ENCODE measurements at places on chromosomes 6 and 20.

DNA sequence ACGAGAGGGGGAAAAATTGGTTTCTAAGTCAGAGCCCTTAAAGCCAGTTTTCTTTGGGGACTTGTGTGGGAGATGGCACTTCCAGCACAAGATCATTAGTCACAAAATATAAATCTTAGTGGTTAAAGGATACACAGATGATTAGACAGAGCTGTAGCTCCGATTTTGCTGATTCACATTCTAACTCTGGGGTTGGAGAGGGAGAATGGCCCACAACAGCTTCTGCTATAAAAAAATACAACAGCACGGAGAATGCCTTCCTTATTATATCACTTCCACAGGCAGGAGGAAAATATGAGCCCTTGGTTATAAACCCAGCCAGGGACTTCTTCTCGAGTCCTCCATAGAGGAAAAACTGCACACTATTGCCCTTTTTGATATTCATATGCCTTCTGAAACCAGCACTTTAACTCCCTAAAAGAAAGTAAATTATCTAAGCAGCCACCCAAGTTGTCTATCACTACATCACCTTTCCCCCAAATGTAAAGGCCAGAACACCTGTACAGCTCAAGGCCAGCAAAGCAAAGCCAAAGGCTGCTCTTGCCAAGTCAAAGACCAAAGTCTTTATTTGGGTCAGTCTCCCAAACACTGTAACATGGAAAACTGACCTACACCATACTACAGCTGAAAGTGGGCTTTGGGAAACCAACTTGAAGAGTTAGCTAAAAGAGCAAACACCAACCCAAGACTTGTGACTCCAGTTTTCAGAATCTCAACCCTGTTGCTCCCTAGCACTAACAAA lies 10.4 kb downstream of the MRPL14 start:
- no peak for DNase-seq

DNA sequence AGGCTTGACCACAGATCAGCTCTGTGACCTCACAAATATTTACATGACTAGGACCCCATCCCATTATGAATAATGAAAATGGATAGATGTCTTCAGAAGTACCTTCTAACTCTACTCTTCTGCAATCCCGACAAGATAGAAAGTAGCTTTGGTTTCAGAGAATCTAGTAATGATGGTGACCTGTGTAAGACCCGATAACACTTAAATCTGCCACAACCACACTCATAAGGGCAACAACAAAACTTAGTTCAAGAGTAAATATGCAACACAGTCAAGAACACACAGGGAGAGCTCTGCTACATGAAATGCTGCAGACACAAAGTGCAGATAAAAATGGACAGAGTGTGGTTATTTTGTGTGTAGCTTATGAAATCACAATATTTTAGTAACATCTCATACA lies 9.6 kb downstream of the CHD6 start:
- no peak for DNase-seq

DNA sequence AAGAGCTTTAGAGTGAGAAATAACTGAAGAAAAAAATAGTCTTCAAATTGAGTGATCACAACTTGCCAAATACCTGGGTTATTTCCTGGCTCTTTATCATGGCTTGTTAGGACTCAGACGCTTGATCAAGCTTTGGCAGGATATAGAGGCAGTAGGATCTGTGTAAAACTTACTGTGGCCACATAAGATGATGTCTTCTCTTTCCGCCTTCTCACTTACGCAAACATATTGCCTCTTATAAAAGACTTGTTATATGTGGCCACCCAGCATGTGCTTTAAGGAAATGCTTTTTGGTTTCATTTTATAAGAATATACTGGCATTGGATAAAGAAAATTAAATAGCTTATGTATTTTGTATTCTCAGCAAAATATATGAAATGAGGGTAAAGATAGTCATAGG lies 101.8 kb upstream of the AKIRIN2 start:
- no peak for DNase-seq

DNA sequence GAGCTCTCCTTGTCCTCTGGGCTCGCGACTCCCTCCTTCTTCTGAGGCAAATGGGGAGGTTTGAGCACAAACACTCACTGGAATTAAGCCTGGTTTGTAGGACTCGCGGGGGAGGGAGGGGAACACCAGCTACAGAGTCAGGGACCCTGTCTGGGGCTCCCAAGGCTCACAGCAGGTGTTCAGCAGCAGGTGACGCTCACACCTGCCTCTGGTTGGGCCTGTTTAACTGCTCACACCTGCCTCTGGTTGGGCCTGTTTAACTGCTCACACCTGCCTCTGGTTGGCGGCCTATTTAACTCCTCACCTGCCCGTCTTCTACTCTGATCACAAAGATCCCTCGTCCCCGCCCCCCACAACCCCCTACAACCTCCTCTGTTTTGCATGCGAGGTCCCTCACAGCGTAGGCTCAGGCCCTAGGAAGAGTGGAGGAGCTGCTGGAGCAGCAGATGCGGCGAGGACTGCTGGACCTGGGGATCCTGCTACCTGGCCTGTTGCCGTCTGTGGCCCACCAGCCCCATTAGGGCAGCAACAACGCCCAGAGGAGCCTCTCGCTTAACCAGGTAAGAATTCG lies 181.9 kb downstream of the ERMARD start:
- no peak for DNase-seq

- DNase-seq = no peak
Observed at GRCh38 chr20:15634102-15634501, 939.1 kb downstream of the KIF16B start.

- peak; percentile 81 for DNase-seq
Observed at GRCh38 chr20:17557675-17558006, 12.2 kb upstream of the DSTN start.

GRCh38 chr20:49187330-49187850 lies 744 bp downstream of the STAU1 start:
- DNase-seq = no peak

DNA sequence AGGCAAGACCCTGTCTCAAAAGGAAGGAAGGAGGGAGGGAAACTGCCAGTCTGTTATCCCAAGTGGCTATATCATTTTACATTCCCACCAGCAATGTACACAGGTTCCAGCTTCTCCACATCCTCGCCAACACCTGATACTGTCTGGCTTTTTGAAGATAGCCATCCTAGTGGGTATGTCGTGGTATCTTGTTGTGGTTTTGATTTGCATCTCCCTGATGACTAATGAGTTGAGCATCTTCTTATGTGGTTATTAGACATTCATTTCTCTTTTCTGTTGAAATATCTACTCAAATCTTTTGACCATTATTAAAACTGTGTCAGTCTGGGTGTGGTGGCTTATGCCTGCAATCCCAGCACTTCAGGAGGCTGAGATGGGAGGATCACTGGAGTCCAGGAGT lies 47.9 kb upstream of the ARID1B start:
- peak; percentile 53 for DNase-seq

GRCh38 chr20:37162646-37163045 lies 16.5 kb upstream of the RPN2 start:
- no peak for DNase-seq

GRCh38 chr6:29496961-29497360 lies 9.2 kb upstream of the MAS1L start:
- DNase-seq = no peak

DNA sequence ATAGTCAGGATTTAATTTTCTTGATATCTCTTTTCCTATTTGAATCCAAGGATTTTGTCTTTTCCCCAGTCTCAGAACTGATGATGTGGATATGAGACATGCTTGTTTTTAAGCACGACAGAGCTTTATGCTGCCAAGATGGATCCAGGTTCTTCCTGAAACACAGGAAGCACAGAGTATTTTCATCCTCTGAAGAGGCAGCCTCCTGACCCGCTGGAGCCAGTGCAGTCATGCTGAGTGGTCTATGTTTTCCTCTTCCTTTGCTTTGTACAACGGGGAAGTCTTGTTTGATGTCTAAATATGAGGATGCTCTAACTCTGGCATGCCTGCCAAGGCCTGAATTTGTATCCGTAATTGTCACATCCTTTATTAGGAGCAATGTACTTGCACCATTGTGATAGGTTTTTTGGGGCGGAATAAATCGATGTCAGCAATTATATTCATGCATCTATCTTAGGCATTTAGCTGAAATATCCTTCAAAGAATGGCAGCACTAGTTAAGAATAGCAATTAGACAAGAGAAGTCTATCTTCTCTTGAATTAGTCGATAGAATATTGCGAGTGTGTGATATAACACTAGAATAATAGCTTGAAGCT lies 407.1 kb upstream of the JAG1 start:
- DNase-seq = no peak

- no peak for DNase-seq
Observed at GRCh38 chr20:10994991-10995700, 321.3 kb upstream of the JAG1 start.

DNA sequence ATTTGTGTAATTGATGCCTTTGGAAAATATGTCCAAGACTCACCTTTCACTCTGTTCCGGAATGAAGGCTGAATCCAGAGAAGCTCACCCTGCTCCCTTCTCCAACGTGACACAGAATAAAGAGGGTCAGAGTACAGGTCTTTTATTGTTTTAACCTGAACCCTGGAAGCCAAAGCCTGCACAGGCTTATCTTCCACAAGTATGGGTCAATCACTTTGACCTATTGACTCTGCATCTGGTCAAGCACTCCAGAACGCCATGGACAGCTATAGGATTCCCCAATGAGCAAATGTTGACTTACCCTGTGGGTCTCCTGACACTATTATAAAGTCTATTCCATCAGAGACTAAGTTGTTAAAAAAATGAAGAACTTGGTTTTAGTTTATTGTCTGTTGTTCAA lies 158.4 kb upstream of the MYLIP start:
- DNase-seq = no peak

GRCh38 chr6:108941859-108942258 lies 93.6 kb downstream of the ARMC2 start:
- DNase-seq = no peak

GRCh38 chr6:150676344-150676743 lies 76.7 kb downstream of the PLEKHG1 start:
- no peak for DNase-seq

DNA sequence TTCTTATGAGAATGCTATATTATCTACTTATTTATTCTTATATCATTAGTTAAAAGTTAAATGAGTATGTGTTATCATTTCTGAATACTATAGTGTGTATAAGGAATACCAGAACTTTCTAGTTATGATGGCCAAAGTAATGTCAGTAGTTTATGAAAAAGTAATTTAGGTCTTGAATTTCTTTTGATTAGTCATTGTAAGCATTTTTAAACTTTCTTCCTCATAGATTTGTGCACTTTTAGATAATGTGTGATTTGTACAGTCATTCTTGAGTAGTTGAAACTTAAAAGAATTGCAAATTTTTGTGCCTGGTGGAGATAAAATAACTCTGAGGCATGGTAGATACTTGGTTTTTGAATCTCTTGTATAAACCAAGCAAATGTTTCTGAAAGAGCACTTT lies 311.3 kb downstream of the CDKAL1 start:
- no peak for DNase-seq

DNA sequence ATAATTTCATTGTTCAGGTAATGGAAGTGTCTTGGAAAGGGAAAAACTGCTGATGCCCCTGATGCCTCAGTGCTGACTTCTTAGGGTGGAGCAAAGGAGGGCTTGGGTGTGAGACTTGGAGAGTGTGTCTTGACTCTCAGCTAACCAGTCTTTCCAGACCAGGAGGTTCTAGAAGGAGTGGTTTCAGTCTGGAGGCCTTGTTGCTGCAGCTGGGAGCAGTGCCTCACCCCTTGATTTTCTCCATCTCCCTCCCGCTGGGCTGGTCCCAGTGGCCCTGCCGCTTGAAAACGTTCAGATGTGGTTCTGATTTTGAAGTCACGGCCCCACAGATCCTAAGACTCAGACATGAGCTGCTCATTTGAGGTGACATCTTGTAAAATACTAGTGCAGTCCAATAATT lies 5.4 kb downstream of the DSP start:
- no peak for DNase-seq

DNA sequence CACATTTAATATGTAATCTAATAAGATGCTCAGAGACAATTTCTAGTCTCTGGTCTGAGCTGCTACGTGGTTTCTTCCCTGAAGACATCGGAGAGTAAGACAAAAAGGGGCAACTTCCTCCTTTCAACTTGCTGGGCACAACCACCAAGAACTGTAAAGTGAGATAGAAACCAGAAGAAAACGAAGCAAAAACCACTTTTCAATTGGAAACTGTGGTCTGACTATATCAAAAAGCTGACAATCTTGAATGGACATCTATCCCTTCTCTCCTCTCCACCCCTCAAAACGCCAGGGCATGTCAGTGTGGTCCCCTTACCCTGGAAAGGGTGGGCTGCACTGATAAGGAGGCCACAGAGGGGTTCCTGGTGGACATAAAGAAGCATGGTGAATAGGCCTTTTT lies 269.1 kb downstream of the CD83 start:
- DNase-seq = no peak

DNA sequence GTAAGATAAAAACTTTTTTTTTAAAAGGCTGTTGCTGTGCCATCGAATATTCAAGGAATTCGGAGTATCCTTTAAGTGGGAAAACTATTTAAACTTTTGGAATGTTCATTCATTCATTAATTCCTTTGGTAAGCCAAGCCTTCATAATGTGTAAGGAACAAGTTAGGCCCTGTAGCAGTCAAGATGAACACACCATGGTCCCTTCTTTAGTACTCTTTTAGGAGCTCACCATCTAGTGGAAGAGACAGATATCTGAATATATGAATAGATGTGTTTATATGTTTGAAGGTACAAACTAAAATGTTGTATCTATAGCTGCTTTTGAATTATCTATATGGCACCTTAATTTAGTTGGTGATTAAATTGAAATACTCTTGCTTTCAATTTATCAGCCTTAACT lies 5.8 kb downstream of the SPO11 start:
- DNase-seq = no peak

GRCh38 chr20:64047968-64048401 lies 1.5 kb downstream of the SOX18 start:
- DNase-seq = no peak

DNA sequence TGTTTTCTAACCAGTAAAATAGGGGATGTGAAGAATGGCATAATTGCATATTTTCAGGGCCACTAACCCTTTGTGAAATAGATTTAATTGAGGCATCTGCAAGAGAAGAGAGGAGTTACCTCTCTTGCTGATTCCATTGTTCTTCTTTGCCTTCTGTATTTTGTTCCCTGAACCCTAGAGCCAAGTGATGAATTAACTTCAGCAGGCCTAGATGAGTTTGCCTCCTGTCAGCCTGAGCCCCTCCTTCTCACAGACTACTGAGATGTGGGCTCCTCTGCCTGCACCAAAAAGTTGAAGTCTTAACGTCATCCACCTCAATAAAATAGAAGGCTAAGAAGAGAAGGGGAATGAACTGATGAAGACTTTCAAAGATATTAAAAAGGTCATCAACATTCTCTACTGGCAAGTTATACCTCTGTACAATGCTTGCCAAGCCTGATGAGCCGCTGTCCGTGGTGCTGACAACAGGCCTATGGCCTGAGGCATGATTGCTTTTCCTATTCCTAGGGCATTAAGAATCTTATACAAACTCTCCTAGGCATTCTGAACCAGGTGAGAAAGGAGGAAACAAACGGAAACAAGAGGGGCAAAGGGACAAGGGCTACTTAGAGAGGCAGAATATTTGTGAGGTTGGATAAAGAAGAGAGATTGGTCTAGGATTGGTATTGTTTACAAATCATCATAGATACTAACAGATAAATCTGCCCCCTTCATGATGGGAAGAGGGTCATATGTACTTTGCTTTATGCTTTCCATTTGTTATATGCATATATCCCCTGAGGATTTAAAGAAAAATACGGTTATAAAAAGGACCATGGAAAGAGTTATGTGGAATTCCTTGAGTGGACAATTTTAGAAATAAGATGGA lies 46.8 kb downstream of the CD24 start:
- DNase-seq = no peak

Data from epithelial cell of prostate (primary cell).